ENCODE measurements at places on chromosomes 1 and 21. TPM values are rescaled to one million over a fixed set of nuclear protein-coding genes. Genes with fewer than 3 reads are reported as not detected.
A peak's percentile ranks its signal among the peaks of the same experiment; 100 is the strongest.

DNA sequence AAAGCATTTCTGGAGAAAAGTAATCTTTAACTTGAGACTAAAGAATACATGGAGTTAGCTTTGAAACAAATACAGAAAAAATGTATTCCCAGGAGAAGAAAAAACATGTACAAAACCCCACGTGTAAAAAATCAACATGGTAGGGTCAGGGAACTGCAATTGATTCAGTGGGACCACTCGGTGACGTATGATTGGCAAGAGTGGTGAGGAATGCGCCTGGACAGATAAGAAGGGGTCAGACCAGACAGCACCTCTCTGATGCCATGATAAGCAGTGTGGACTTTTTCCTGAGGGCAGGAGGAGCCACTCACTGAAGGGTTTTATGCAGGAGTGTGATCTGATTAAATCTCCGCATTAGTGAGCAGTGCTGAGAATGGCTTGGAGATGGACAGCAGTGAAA lies 142.5 kb downstream of the DAB1 start:
- no peaks in the 10 kb centered on the region for H3K4me1 ChIP-seq
- no peaks in the 10 kb centered on the region for H3K36me3 ChIP-seq
- DNase-seq = no peak
- no peak overlapping the region for H3K4me3 ChIP-seq
- H3K27ac ChIP-seq = no peak overlapping the region

GRCh38 chr21:42663860-42664535 lies 10.6 kb downstream of the PDE9A start:
- H3K4me1 ChIP-seq = 0 out of 2 replicates have a peak, but pooled peaks cover 5% of the 10 kb centered on the region
- no peaks in the 10 kb centered on the region for H3K36me3 ChIP-seq
- no peak for DNase-seq
- peaks cover 28% of the 10 kb centered on the region for H3K27me3 ChIP-seq
- H3K27ac ChIP-seq = no peak overlapping the region

DNA sequence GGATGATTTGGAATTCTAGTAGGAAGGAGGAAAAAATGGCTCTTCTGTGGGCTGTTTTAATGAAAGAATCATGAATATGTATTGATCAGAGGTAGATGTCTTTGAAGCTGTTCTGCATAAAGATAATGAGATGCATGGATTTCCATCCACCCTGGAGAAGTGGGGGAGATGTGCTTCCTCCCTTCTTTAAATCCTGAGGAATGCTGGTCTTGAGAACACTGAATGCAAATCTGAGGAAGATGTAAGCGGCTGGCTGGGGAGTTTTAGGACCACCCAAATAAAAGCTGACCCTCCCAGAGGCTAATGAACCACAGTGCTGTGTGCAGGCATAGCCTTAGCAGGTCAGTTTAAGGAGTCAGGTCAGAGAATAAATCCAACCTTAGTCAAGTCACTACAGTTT lies 37.3 kb downstream of the ZMYND12 start:
- H3K36me3 ChIP-seq = no peaks in the 10 kb centered on the region
- DNase-seq = no peak
- no peak overlapping the region for H3K27ac ChIP-seq
- H3K27me3 ChIP-seq = no peaks in the 10 kb centered on the region
- H3K4me1 ChIP-seq = peaks cover 7% of the 10 kb centered on the region
- H3K4me3 ChIP-seq = no peak overlapping the region

- H3K27ac ChIP-seq = no peak within 1 kb of the TSS
- peak within 1 kb of the TSS; percentile 68 for H3K4me3 ChIP-seq
- H3K4me1 ChIP-seq = peaks cover 30% of the 10 kb centered on the region
- DNase-seq = peak; percentile 54
- H3K27me3 ChIP-seq = no peaks in the 10 kb centered on the region
These were observed at the start of gene FAM131C for GRCh38 chr1:16073490-16074119. Gene FAM131C (minus strand): TSS chr1:16073651. CDS start chr1:16073442, 209 bp downstream.

DNA sequence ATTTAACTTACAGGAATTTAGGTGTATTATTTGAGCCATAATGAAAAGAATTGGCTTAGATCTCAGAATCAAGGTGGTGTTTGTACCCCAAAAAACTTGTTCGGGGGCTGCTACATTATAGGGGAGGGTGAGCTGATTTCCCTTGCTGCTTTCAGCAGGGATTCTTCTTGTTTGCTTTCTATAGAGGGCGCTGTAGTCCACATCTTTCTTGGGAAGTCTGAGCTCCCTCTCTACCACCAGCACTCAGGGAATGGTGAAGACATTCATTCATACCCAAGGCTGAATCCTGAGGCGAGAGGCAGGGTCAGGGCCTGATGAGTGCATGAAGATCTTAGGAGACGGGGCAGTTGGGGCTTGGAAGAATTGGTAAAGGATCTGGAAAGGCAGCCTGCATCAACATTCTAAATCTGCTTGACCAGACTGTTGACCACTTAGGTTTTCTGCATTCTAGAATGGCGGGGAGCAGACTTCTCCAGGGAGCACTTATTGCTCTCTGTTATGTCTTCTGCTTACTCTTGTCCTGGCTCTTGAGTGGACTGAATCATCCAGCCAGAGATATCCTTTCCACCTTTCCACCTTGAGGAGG lies 18.9 kb downstream of the SPATA46 start:
- H3K36me3 ChIP-seq = no peaks in the 10 kb centered on the region
- no peak overlapping the region for H3K4me3 ChIP-seq
- DNase-seq = peak; percentile 75
- no peaks in the 10 kb centered on the region for H3K27me3 ChIP-seq
- no peak overlapping the region for H3K27ac ChIP-seq

- H3K27me3 ChIP-seq = no peaks in the 10 kb centered on the region
- H3K4me1 ChIP-seq = peaks cover 20% of the 10 kb centered on the region
- peak; percentile 98 for DNase-seq
These were observed 11.3 kb downstream of the C1orf105 start for GRCh38 chr1:172431721-172432192.

DNA sequence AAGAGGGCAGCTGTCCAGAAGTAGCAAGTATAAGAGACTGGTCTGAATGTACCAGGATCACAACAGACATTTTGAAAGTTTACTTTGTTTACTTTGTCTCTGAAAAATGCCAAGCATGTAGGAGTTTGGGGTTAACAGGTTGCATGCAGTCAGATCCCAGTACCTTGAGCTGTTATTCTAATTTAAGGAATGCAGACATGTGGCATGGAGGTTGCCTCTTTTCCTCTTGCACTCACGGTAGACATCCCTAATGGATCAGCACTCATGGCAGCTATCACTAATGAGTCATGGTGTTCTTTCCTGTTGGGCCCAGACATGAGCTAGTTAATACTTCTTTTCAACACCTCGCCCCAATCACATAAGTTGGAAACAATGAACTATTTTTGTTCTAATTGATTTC lies 67.3 kb downstream of the GADD45A start:
- no peak overlapping the region for H3K27ac ChIP-seq
- H3K36me3 ChIP-seq = no peaks in the 10 kb centered on the region

DNA sequence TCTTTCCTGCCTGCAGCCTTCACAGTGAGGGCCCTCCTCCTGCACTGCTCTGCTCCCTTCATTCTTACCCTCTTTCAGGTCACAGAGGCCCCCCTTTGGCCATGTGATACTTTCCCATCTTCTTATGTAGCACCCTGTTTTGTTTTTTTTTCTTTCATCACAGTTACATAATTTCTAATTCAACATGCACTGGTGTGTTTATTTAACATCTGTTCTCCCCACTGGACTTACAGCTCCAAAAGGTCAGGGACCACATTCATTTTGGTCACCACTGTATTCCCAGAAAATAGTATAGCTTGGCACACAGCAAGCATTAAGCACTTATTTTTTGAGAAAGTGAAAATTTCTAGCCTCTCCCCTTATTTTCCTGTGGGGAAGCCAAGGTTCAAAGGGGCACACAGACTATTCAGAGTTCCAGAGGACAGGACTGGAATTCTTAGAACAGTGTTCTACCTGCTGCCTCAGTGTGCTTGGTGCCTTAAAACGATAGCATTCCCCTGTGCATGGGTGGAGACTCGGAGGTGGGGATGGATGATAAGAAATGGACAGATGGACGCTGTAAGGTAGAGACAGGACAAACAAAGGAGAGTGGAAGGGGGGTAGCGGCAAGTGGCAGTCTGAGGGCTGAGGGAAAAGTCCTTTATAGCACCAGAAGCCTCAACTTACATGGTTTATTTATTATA lies 5.3 kb downstream of the DENND2D start:
- H3K4me3 ChIP-seq = no peak overlapping the region
- no peak for DNase-seq
- H3K36me3 ChIP-seq = no peaks in the 10 kb centered on the region
- H3K4me1 ChIP-seq = no peaks in the 10 kb centered on the region

GRCh38 chr1:114134518-114134917 lies 19.2 kb downstream of the SYT6 start:
- H3K36me3 ChIP-seq = no peaks in the 10 kb centered on the region
- peaks cover 8% of the 10 kb centered on the region for H3K4me1 ChIP-seq
- H3K4me3 ChIP-seq = no peak overlapping the region
- no peak for DNase-seq
- H3K27ac ChIP-seq = no peak overlapping the region

GRCh38 chr1:210251680-210252490 lies 19.3 kb downstream of the SERTAD4 start:
- H3K27ac ChIP-seq = no peak overlapping the region
- DNase-seq = no peak
- H3K4me1 ChIP-seq = peaks cover 21% of the 10 kb centered on the region

- peak overlapping the region; percentile 98 for H3K4me3 ChIP-seq
- peaks cover 4% of the 10 kb centered on the region for H3K36me3 ChIP-seq
- H3K27ac ChIP-seq = peak overlapping the region; percentile 21
- H3K4me1 ChIP-seq = peaks cover 17% of the 10 kb centered on the region
These were observed 1.3 kb downstream of the RCOR3 start for GRCh38 chr1:211260141-211261107.

DNA sequence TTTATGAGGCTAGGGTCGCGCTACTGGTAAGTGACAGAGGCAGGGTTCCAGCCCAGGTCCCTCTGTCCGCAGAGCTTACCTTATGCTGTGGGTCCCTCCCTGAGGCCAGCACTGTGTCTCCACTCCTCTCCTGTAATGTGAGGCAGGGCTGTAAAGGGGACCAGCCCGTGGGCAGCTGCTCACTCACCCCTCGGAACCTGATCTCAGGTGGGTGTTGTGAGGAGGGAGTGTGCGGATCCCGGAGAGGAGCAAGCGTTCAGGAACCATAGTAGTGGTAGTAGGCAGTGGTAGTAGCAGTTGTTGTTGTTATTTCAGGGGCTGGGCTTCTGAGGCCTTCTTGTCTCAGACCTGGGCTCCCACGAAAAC lies 1.7 kb downstream of the ZC3H12A start:
- no peaks in the 10 kb centered on the region for H3K27me3 ChIP-seq
- H3K36me3 ChIP-seq = peaks cover 26% of the 10 kb centered on the region
- peak overlapping the region; percentile 97 for H3K27ac ChIP-seq
- no peak for DNase-seq

- no peak overlapping the region for H3K4me3 ChIP-seq
- DNase-seq = no peak
- H3K36me3 ChIP-seq = no peaks in the 10 kb centered on the region
- no peaks in the 10 kb centered on the region for H3K4me1 ChIP-seq
These were observed 1.2 kb upstream of the KCNE1 start for GRCh38 chr21:34513129-34513675.

GRCh38 chr1:200979574-200980451 lies 43.7 kb downstream of the KIF21B start:
- H3K36me3 ChIP-seq = no peaks in the 10 kb centered on the region
- DNase-seq = peak; percentile 87
- no peak overlapping the region for H3K4me3 ChIP-seq
- H3K27me3 ChIP-seq = 0 out of 2 replicates have a peak, but pooled peaks cover 7% of the 10 kb centered on the region

DNA sequence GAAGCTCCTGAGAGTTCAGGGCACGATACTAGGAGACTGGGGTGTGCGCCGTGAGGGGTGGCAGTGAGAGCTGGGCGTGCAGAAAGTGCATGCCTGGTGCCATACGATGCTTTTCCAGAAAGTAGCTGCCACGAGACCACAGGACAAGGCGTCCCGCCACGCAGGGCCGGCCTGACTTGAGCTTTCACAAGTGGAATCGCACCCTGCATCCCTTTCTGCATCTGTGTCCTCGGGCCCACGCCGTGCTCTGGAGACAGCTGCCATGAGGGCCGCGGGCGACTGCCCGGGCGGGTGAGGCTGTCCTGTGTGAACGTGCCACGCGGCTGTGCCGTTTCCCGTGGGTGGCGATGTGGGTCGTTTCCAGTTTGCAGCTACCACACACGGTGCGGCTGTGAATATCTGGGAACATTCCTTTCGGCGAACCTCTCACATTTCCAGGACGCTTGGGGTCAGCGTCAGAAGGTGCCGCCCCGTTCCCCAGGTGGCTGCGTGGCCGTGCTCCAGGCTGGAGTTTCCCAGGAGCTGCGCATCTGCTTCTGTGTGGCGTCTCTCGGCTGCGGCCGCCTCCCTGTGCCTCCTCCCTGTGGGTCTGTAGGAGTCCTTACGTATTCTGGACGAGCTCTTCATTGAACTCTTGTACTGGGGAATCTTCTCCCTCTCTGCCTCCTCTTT lies 1.0 kb upstream of the PERM1 start:
- H3K27me3 ChIP-seq = peaks cover 11% of the 10 kb centered on the region
- H3K27ac ChIP-seq = no peak overlapping the region
- H3K36me3 ChIP-seq = no peaks in the 10 kb centered on the region
- DNase-seq = peak; percentile 58

The MMEL1 gene
- total RNA-seq = 1.8 TPM

DNA sequence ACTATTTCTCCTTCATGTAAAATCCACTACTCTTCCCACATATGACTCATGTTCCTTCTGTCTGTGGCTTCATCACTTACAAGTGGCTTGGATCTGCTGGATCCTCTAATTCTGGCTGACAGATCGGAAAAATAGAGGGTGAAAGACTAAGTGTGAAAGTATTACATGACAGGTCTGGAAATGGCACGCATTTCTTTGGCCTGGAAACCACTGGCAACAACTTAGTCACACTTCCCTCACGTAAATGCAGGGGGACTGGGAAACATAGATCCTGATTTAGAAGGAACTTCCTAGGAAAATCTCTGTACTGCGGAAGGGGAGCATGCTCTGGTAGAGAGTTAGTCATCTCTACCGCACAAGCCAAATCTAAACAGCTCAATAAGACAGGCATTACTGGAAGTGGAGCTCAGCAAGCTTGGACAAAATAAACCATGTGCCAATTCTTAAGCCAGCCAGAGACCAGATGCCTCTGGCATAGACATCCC lies 305.4 kb upstream of the PTBP2 start:
- no peaks in the 10 kb centered on the region for H3K36me3 ChIP-seq
- H3K27me3 ChIP-seq = no peaks in the 10 kb centered on the region
- H3K4me1 ChIP-seq = peaks cover 24% of the 10 kb centered on the region
- peak; percentile 84 for DNase-seq

- no peak overlapping the region for H3K27ac ChIP-seq
- H3K4me3 ChIP-seq = no peak overlapping the region
- H3K36me3 ChIP-seq = no peaks in the 10 kb centered on the region
- H3K4me1 ChIP-seq = no peaks in the 10 kb centered on the region
- H3K27me3 ChIP-seq = no peaks in the 10 kb centered on the region
These were observed 69.7 kb downstream of the CC2D1B start for GRCh38 chr1:52296345-52296744.

- peak overlapping the region; percentile 97 for H3K27ac ChIP-seq
- no peaks in the 10 kb centered on the region for H3K36me3 ChIP-seq
- H3K4me1 ChIP-seq = peaks cover 70% of the 10 kb centered on the region
- no peaks in the 10 kb centered on the region for H3K27me3 ChIP-seq
These were observed 357.1 kb downstream of the LTN1 start for GRCh38 chr21:28635541-28635940.

DNA sequence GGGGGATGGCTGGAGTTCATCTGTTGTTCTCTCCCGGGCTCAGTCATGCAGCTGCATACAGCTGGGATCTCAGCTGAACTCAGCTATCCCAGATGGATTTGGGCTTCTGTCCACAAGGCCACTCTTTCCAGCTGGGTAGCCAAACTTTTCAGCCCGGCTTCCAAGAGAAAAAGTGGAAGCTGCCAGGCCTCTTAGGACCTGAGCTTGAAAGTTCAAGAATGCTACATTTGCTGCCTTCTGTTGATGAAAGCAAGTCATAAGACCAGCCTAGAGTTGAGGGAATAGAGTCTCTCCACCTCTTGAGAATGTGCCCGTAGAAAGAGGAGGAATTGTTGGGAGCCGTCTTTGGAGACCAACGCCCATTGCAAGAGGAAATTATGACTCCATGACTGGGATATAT lies 95.3 kb downstream of the C1orf21 start:
- no peak overlapping the region for H3K4me3 ChIP-seq
- H3K27me3 ChIP-seq = no peaks in the 10 kb centered on the region
- H3K36me3 ChIP-seq = no peaks in the 10 kb centered on the region
- H3K4me1 ChIP-seq = peaks cover 14% of the 10 kb centered on the region
- no peak for DNase-seq
